ENCODE measurements at places on chromosomes 3 and 15. TPM values are rescaled to one million over a fixed set of nuclear protein-coding genes. Genes with fewer than 3 reads are reported as not detected.

- DNase-seq: no peak
These were observed 4.8 kb upstream of the PCSK6 start for GRCh38 chr15:101494251-101494796.

DNA sequence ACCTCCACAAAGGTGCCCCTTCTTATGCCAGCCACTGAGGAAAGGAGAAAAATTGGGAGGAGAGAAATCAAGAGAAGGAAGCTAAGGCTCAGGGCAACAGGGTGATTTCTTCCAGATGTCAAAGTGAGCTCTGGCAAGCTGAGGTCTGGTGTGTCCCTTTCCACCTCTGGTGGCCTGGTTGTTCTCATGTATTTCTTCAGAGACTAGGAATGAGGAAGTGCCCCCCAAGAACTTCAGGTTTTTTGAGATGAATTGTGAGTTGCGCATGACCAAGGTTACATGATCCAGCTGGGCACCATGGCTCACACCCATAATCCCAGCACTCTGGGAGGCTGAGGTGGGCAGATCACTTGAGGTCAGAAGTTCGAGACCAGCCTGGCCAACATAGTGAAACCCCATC is 5.6 kb downstream of the RAB6B start:
- no peak for DNase-seq

The CIB2 gene
- 41.1 TPM for polyA plus RNA-seq

DNA sequence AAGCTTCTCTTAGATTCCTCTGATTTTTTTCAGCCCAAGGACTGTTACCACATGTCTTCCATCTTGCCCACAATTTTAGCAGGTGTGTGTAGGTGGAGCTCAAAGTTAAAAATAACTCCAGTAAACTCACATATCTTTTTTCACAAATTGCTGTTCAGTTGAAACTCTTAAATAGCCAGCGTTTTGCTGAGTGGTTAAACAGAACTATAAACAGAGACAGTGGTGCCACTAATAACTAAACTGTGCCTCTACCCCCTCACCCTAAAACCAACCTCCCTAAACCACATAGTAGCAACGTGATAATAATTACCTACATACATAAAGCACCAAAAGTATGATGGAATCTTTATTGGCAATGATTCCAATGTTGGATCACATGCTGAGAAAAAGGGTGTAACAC is 525.1 kb downstream of the PDCD6IP start:
- no peak for DNase-seq

The KLHDC8B gene
- polyA plus RNA-seq: 44.1 TPM

GRCh38 chr15:70053001-70053715 is 44.6 kb downstream of the TLE3 start:
- no peak for DNase-seq

The PEAK1 gene
- 31.0 TPM for polyA plus RNA-seq

GRCh38 chr3:131216330-131216729 is 165.2 kb upstream of the NUDT16 start:
- no peak for DNase-seq

GRCh38 chr15:73069109-73069508 is 16.8 kb downstream of the NEO1 start:
- no peak for DNase-seq

The IL17RB gene
- 16.8 TPM for polyA plus RNA-seq

The BCHE gene
- 6.3 TPM for polyA plus RNA-seq

Measured in renal pelvis (tissue), 12 donors.